Right lung (tissue), 10 donors: ENCODE measurements at places on chromosomes 12 and 14. TPM values are rescaled to one million over a fixed set of nuclear protein-coding genes. Genes with fewer than 3 reads are reported as not detected.

GRCh38 chr12:39440781-39441180 lies 2.1 kb downstream of the KIF21A start:
- no peak for DNase-seq

DNA sequence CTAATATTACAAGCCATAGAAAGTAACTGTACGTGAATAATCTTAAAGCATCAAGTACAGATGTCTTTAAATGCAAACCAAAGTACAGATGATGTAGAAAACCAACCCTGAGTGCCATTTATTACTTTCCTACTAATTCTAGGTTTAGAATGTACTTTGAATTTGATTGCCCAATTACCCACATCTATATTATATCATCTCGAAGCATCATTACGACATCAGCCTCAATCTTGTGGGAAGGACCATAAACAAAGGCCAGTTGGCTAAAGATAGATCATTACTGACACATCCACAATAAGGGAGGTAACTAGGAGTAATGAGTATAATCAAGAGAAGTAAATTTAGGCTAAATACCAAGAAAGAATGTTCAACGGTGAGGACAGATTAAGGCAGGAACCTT lies 478.9 kb downstream of the BCAT1 start:
- no peak for DNase-seq

ST8SIA1 gene
- 11.9 TPM for polyA plus RNA-seq

GRCh38 chr12:108732489-108733229 lies 1.3 kb upstream of the CORO1C start:
- no peak for DNase-seq
